ENCODE measurements at places on chromosomes 11 and 22.

- no peak overlapping the region for H3K4me3 ChIP-seq
- H3K27ac ChIP-seq, result no peak overlapping the region
- H3K27me3 ChIP-seq, result no peaks in the 10 kb centered on the region
- DNase-seq, result no peak
- no peaks in the 10 kb centered on the region for H3K36me3 ChIP-seq
Observed at GRCh38 chr11:2468363-2469235, 23.8 kb downstream of the KCNQ1 start.

GRCh38 chr11:57327721-57328120 lies 3.0 kb upstream of the TNKS1BP1 start:
- peaks cover 58% of the 10 kb centered on the region for H3K36me3 ChIP-seq
- H3K4me1 ChIP-seq, result peaks cover 31% of the 10 kb centered on the region
- no peak overlapping the region for H3K4me3 ChIP-seq
- no peak for DNase-seq

DNA sequence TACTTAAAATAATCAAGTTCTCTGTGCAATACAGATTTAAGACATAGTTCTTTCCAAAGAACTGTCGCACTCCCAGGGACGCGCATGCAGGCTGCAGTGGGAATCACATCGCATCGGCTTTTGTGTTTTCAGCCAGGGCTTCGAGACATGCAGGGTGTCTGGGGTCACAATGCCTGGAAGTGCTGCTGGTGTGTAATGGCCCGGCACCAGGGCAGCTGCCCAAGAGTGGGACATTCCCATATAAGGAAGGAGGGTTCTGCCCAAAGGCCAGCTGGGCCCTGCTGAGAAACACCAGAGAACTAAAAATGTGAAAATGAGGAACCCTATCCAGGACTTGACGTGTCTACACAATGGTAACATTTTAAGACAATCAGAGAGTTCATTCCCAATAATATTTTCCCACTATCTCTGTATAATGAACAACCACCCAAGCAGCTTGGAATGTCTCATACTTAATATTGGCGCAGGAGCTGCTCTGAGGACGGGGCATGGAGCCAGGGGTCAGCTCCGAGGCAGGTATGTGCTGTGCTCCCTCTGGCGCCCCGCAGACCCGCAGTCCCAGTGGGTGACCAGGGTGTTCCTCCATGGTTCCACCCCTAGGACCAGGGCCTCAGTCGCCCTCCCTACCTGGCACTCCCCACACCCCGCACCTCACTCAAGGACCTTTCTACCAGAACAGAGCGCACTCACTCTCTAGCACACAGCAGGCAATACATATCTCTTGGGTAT lies 11.3 kb downstream of the MCAT start:
- no peaks in the 10 kb centered on the region for H3K27me3 ChIP-seq
- no peak overlapping the region for H3K4me3 ChIP-seq

DNA sequence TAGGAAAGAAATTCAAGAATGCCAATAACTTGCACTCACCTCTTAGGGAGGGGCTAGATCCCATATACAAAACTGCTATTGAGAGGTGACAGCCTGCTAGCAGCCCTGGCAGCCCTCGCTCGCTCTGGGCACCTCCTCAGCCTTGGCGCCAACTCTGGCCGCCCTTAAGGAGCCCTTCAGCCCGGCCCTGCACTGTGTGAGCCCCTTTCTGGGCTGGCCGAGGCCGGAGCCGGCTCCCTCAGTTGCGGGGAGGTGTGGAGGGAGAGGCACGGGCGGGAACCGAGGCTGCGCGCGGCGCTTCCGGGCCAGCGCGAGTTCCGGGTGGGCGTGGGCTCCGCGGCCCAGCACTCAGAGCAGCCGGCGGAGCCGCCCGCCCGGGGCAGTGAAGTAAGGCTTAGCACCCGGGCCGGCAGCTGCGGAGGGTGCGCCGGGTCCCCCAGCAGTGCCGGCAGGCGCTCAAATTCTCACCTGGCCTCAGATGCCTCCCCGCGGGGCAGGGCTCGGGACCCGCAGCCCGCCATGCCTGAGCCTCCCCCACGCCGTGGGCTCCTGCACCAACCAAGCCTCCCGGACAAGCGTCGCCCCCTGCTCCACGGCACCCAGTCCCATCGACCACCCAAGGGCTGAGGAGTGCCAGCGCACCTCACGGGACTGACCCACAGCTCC lies 329.9 kb downstream of the FAM181B start:
- no peak overlapping the region for H3K27ac ChIP-seq
- no peak overlapping the region for H3K4me3 ChIP-seq
- H3K4me1 ChIP-seq, result no peaks in the 10 kb centered on the region
- no peak for DNase-seq
- no peaks in the 10 kb centered on the region for H3K36me3 ChIP-seq
- H3K27me3 ChIP-seq, result no peaks in the 10 kb centered on the region

GRCh38 chr11:19379465-19379864 lies 138.7 kb upstream of the E2F8 start:
- DNase-seq, result no peak
- H3K4me1 ChIP-seq, result peaks cover 45% of the 10 kb centered on the region
- H3K4me3 ChIP-seq, result no peak overlapping the region
- no peaks in the 10 kb centered on the region for H3K27me3 ChIP-seq
- no peak overlapping the region for H3K27ac ChIP-seq

All from thyroid gland (tissue), 4 donors.